ENCODE measurements at places on chromosomes 5 and 9.

GRCh38 chr9:131491001-131491710 is 11.6 kb upstream of the POMT1 start:
- no peak for DNase-seq

DNA sequence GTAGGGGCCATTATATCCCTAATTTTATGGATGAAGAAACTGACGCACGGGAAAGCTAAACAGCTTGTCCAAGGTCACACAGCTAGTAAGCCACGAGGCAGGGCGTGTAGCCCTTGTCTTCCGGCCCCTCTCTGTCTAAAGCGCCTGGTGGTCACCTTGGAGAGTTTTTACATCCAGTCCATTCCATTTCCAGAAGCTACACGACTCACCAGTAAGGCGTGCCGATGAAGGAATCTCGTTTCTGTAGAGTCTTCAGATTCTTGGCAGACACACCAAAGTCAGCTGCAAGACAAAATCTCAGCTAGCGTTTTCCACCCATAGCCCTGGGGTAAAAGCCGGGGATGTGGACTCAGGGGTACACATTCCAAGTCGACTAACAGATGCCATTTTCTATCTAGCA is 80.5 kb downstream of the STK10 start:
- DNase-seq: no peak

GRCh38 chr9:105639936-105640335 is 22.3 kb upstream of the TAL2 start:
- no peak for DNase-seq

GRCh38 chr9:86892576-86892975 is 54.7 kb downstream of the GAS1 start:
- no peak for DNase-seq

DNA sequence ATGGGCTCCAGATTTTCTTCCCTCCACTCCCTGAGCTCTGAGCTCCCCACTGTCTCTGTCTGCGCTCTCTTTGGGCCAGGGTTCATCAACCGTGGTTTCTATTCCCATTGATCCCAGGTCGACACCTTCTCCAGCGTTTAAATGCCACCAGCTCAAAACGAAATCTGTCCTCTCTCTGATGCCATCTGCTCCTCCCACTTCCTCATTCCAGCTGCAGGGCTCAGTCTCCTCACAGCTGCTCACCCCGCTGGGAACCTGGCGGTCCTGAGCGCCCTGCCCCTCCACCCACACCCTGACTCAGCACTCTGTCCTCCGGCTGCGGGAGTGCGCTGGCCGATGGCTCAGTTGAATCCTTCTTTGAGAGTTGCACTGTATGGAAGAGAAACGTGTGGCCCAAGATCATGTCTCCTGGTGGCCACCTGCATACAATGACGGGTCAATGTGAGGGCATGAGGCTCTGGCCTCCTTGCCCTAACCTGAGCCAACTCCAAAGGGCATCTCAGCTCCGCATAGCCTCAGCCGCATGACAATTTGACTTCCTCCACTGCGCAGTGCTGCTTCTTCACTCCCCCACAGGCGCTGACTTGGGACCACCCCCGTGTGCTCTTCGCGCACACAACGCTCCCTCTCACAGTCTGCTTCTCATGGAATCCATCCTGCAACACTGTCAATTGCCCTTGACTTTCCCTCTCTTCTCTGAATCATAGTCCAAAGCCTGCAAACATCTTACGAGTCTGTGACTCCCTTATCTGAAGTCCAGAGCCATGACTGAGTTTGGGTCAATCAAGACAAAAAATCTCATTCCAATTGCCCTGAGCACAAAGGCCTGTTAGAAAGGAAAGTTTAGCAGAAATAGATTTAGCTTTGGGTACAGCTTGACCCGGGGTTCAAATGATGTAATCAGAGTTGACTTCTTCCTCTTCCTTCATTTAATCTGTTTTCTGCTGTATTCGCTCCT is 82.4 kb downstream of the PTCH1 start:
- DNase-seq: no peak

DNA sequence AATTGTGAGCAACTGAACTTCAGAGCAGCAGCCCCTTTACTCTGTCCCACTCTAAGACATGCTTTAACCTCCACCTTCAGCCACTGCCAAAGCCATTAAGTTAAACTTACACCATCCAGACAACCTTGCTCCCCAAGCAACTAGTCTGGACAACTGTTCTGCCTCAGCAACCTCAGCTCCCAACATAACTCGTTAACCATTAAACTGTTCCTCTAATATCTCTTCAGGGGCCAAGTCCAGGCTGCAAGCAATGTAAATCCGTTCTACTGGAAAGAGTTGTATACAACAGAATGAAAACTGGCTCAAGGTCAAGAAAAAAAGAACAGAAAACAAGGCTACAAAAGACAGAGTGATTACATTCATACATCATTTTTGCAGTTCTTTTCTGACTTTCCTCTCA is 131.7 kb upstream of the TARS1 start:
- no peak for DNase-seq

DNA sequence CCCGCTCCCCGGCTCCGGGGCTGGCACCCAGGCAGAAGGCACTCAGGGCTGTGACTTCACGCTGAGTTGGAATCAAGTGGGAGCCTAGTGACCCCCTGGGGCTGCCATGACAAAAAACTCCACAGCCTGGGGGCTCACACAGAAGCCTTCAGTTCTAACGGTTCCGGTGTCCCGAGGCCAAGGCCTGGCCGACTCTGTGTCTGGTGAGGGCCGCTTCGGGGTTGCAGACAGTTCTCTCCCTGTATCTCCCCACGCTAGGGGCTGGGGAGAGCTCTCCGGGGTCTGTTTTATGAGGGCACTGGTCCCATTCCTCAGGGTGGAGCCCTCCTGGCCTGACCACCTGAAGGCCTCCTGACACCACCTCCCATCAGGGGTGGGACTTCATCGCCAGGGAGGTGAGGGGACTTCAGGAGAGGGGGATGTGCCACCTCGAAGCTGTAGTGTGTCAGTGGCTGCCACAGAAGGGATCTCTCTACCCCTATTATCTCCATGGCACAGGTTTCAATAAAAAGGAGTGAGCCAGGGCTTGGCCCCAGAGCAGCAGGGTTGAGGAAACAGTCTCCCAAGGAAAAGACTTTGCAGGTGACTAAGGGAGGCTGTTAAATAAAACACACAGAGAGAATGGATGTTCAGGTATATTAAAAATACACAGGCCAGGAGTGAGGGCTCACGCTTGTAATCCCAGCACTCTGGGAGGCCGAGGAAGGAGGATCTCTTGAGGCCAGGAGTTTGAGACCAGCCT is 1.5 kb upstream of the SLC6A3 start:
- no peak for DNase-seq

DNA sequence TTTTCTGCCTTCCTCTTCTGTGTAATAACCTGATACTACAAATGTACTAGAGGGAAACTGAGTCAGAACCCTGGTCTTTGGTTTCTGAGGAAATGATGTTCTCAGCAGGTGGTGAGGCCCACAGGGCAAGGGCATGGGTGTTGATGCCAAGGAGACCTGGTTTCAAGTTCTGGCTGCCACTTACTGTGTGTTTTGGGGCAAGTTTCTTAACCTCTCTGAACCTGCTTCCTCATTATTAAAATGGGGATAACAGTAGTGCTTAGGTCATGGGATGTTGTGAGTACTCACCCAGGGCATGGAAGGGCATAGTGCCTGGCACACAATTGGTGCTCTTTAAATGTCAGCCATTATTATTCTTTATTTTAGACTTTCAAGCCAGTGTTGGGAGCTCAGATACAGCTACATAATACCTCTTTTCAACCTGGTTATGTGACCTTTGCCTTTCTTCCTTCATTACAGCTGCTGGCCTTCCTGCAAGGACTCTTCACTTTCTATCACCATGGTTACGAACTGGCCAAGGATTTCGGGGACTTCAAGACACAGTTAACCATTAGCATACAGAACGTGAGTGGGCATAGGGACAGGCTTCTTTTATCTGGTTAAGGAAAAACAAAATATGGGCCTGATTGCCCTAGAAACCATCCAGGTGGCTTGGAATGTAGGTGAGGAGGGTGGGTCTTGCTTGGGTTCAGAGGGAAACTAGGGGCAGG is 131.5 kb downstream of the ARHGAP26 start:
- no peak for DNase-seq

DNA sequence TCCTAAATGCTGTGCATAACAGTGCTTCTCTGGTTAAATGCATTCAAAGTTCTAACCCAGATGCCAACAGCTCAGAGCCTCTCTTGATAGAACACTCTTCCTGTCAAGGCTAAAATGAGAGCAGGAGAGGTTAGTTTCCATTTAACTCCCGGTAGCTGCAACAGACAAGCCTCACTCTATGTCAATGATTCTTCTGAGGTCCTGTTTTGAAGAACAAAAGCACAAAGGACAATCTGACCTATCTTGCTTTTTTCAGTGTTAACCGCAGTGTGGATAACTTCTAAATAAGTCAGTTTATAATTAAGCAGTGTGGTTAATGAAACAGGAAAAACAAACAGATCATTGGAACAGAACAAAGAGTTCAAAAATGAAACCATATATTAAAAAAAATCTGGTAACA is 80.7 kb downstream of the ANKRD55 start:
- DNase-seq: no peak

- no peak for DNase-seq
These were observed 33.3 kb upstream of the RNF38 start for GRCh38 chr9:36433386-36433785.

GRCh38 chr5:154421868-154422267 is 23.9 kb upstream of the SAP30L start:
- DNase-seq: no peak

GRCh38 chr5:78779771-78780616 is 131.4 kb upstream of the LHFPL2 start:
- no peak for DNase-seq

DNA sequence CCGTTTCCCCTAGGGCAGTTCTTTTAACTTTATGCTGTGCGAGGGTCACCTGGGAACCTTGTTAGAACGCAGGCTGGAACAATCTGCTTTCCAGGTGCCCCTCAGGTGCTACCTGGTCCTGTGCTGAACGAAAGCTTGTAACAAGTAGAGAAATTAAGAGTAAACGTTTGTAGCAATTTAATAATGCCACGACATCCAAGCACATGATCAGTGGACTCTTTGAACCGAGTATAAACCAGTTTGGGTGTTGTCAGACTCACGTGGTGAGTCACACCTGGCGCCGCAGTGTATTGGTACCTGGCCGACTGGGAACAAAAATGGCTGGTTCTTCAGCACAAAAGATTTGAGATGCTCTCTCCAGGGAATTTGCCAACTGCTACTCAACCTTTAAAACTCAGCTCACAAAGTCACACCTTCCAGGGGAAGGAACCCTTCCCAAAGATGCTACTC is 926 bp upstream of the MYO10 start:
- DNase-seq: no peak

- DNase-seq: no peak
These were observed 24.6 kb downstream of the CSF2 start for GRCh38 chr5:132098151-132098594.

DNA sequence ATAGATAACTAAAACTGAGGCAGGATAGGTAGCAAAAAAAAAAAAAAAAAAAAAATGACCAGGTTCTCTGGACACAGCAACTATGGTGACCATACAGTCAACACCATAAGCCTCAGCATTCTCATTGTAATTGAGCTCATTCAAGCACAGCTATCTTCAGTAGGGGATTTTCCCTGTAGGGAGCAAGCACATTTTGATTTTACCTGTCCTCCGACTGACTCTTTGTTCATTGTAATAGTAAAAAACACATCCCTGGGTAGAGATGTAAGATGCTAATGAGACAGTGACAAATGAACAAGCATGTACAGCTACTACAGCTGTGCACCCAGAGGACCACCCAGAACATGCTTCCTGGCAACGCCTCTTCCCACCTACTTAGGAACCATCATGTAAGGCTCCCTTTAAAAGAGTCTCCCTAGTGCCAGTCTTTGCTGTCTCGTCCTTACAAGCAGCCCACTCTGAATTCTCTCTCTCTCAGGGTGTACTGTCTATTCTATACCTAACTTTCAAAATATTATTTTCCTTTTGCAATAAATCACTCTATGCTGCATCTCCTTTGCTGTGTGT is 65.0 kb upstream of the FBXW11 start:
- DNase-seq: no peak

GRCh38 chr5:138464008-138464387 is 1.3 kb upstream of the EGR1 start:
- peak; percentile 95 for DNase-seq

DNA sequence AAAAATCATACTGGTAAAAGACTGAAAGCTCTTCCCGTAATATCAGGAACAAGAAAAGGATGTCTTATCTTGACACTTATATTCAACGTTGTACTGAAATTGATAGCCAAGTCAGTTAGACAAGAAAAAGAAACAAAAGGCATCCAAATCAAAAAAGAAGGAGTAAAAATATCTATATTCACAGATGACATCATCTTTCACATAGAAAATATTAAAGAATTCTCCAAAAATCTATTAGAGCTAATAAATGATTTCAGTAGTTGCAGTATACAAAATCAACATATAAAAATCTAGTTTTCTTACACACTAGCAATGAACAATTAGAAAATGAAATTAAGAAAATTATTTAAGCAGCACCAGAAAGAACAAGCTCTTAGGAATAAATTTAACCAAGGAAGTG is 24.3 kb downstream of the SPDL1 start:
- no peak for DNase-seq

GRCh38 chr5:176633598-176633997 is 3.1 kb downstream of the EIF4E1B start:
- DNase-seq: no peak

DNA sequence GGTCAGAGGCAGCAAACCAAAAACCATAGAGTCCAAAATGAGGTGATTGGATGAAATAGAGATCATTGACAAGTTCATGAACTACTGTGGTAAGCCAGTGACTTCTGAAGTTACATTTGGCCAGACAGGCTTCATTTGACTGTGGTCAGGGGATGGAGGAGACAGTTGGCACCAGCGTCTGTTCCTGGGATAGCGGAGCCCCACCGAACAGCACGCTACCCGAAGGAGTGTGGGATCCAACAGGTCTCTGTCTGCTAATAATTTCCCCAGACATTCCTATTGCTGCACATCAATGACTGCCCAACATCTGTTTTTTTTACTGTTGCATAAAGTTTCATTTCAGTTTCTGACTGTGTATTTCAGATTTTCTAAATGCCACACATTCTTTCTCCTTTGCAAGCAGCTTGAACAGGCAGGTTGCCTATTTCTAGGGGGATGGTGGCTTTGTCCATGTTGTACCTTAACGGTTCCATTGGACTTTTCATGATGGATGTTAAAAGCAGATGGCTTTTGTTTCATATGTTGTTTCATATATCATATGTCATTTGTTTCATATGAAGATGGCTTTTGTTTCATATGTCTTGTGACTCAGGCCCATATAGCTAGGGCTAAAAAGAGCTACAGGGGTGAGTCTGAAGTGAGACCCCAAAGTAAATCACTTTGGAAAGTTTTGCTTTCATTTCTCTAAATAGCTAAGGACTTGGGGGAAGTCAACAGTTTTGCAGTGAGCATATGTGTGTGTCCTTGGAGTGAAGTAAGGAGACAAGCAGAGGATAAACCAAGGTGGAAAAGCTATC is 180.8 kb downstream of the GOLPH3 start:
- DNase-seq: no peak

GRCh38 chr5:112684737-112685136 is 52.9 kb upstream of the APC start:
- no peak for DNase-seq

- DNase-seq: peak; percentile 83
These were observed 12.7 kb downstream of the CNTFR start for GRCh38 chr9:34576597-34577399.
